ENCODE measurements at places on chromosomes 2 and 18.

- DNase-seq: no peak
These were observed 15.0 kb downstream of the ZC3H8 start for GRCh38 chr2:112239862-112240261.

DNA sequence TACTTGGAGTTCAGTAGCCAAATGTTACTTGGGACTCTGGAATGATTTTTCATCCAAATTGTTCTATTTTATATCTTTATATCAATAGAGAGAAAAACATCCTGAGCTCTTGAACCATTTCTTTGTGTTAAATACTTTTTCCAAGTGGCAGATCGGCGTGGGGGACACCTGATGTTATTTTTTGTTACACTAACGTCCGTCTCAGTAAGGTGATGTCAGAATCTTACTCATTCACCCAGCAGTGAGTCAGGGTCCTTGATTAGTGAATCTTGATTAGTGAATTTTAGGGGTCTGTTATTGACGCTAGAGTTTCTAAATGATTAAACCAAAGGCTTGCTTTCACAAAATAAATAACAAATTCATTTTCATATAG, 1.7 kb downstream of the MIB1 start:
- no peak for DNase-seq

GRCh38 chr2:9820020-9820973, 23.0 kb upstream of the TAF1B start:
- no peak for DNase-seq

GRCh38 chr18:13756671-13757070, 30.2 kb downstream of the RNMT start:
- DNase-seq: no peak

- no peak for DNase-seq
These were observed 131.6 kb upstream of the DLGAP1 start for GRCh38 chr18:4586731-4587130.

DNA sequence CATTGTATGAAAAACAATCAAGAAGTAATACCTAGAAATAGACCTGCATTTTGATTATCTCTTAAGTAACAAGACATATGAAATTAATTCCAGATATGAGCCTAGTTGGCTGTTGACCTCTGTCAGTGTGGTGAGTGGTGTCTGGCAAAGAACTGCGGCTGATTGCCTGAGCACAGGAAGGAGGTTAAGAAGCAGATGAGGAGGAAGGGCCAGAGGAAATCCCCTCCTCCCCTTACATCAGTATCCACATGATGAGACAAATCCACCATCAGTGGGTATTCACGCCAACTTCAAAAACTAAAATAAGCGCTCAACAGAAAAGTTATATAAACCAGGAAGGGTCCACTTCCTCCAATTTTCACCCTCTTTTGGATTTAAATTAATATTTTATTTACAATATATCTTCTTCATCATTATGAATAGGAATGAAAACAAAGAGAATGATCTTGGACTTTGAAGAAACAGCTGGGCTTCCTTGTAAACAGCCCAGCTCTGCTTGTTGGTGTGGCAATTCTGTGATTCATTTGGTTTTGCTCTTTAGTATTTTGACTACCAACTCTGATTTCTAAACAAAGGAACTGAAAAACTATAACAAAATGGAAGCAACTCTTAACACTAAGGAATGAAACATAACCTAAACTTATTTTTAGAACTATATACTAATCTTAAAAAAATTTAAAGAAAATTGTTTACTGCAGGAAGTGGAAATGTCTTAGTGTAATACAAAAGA, 27.3 kb downstream of the RFTN2 start:
- no peak for DNase-seq

DNA sequence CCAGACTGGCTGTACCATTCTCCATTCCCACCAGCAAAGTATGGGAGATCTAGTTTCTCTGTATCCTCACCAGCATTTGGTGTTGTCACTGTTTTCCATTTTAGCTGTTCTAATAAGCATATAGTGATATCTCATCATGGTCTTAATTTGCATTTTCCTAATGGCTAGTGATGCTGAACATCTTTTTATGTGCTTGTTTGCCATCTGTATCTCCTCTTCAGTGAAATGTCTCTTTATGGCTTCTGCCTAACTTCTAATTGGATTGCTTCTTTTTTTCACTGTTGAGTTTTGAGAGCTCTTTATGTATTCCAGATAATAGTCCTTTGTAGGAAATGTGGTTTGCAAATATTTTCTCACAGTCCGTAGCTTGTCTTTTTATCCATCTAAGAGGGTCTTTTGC, 18.9 kb upstream of the BIN1 start:
- no peak for DNase-seq

DNA sequence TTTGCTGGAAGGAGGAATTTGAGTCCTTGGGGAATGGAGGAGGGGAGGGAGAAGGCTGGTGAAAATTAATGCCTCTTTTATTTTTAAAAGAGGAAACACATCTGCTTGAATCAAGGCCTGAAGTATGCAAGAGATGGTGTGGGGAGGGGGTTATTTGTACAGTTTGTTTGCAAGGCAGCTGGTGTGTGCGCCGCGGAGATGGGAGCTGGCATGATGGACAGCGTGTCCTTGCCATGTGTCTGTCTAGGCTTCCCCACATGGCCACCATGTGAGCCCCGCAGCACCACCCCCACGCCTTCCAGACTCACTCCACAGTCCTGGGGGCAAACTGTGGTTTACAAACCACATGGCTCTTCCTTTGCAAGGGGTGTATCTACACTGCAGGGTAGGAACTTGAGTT, 154.8 kb upstream of the APCDD1 start:
- DNase-seq: no peak

GRCh38 chr2:202317080-202317857, 51.7 kb downstream of the NOP58 start:
- DNase-seq: no peak

DNA sequence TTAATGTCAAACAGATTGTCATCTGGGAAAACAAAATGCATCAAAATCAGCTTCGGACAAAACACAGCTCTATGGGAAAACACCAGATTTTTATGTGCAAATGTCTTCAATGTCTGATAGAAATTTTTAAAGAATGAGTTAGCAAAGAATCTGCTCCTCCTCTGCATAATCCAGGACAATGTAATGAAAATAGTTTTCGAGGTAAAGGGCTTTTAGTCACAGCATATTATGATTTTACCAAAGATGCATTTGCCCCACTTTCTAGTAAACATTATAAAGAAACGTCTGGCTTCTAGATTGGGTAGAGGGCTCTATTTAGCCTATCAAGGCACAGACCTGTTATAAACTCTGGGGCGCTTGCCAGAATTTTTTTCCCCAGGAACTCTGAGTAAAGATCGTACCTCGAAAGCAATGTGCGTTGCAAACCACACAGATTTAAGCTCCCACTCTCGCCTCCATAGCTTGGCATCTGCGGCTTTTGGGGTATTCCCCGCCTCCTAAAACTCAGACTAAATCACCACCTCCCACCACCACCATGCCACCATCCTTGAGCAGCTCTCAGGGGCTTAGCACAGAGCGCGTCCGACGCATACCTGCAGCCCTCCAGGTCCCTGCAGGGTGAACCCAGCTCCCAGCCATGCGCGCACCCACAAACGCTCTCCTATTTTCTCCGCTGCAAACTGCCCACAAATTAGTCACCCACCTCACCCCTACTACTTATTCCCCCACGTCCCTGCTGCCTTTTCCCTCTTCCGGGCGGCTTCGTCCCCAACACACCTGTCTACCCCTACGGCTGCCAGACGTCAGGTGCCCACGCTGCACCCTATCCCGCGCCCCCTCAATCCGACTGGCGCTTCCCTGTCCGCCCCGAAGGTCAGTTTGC, 829 bp downstream of the ACVR1C start:
- DNase-seq: peak; percentile 14

DNA sequence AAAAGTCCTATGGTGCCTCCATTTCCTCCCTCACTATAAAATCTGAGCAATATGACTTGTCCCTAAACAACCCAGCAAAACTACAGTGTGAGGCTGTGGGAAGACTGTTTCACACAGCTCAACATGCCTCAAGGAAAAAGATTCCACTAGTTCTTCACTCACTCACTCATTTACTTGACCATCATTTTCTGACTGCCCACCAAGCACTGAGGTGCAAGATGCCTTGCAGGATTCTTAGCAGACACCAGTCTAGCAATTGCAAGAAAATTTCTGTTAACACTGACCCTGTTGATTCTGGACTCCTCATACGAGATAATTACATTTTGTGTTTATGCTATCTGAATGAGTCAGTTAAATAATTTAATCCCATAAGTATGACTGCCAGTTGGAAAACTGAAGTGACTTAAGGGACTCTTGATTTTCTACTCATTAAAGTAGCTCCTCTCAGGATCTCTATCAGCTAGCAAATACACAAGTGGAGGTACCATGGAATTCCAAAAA, 51.9 kb upstream of the PCBP1 start:
- no peak for DNase-seq

Data from activated T-helper 1 cell treated with anti-CD3 and anti-CD28 coated beads, Interleukin-2, amount 50 U/mL, for 16 hours (primary cell).